ENCODE measurements at places on chromosomes 16 and 17.

GRCh38 chr17:77842528-77843147 is 115.9 kb upstream of the TNRC6C start:
- no peak overlapping the region for H3K27ac ChIP-seq
- no peaks in the 10 kb centered on the region for H3K4me1 ChIP-seq
- H3K4me3 ChIP-seq, result no peak overlapping the region
- DNase-seq, result peak; percentile 1

- no peaks in the 10 kb centered on the region for H3K36me3 ChIP-seq
- H3K4me3 ChIP-seq, result no peak overlapping the region
- DNase-seq, result no peak
- H3K4me1 ChIP-seq, result peaks cover 13% of the 10 kb centered on the region
These were observed 10.6 kb downstream of the CALCOCO2 start for GRCh38 chr17:48841395-48841831.

- H3K4me1 ChIP-seq, result peaks cover 3% of the 10 kb centered on the region
- DNase-seq, result no peak
- H3K36me3 ChIP-seq, result no peaks in the 10 kb centered on the region
- no peaks in the 10 kb centered on the region for H3K27me3 ChIP-seq
These were observed 85.3 kb downstream of the SPACA3 start for GRCh38 chr17:33076979-33077378.

- H3K27ac ChIP-seq, result no peak overlapping the region
- H3K4me1 ChIP-seq, result peaks cover 22% of the 10 kb centered on the region
- no peak for DNase-seq
- no peak overlapping the region for H3K4me3 ChIP-seq
These were observed 60.3 kb downstream of the SNX20 start for GRCh38 chr16:50620646-50621451.

DNA sequence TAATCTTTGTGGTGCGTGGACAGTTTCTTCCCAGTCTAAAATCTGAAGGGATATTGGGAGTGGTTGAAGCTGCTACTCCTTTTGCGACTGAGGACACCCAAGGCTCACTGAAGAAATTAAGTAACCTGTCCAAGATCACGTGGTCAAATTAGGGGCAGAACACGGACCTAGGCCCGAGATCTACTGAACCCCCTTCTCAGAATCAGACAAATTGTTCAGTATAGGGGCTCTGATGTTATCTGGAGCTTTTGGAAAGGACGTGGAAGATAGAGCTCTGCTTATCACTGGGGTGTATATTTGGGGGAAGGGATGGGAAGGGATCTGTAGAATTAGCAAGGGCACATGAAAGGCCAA is 857 bp downstream of the TANGO6 start:
- peaks cover 6% of the 10 kb centered on the region for H3K4me1 ChIP-seq
- no peaks in the 10 kb centered on the region for H3K36me3 ChIP-seq
- peak overlapping the region; percentile 90 for H3K27ac ChIP-seq
- peak overlapping the region; percentile 95 for H3K4me3 ChIP-seq

GRCh38 chr17:8016632-8017424 is 14.4 kb downstream of the GUCY2D start:
- peak; percentile 69 for DNase-seq
- H3K4me1 ChIP-seq, result no peaks in the 10 kb centered on the region
- H3K27me3 ChIP-seq, result peaks cover 19% of the 10 kb centered on the region
- H3K4me3 ChIP-seq, result peak overlapping the region; percentile 61

DNA sequence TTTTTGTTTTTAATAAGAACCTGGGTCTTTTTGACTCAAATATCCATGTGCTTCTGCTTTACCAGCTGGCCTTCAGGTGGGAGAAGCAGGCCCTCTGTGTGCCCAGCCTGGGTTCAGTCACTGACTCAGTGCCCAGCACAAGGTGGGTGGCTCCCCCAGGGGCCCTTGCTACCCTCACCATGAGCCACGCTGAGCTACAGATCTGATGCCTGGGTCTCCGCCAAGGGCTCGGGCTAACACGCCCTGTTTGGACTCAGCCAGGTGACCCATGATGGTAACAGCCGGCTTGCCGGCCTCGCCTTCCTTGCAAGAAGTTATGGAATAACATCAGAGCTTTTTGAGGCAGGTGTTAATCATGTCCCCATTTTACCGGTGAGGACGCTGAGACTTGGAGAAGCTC is 109.5 kb upstream of the NLRP1 start:
- H3K27me3 ChIP-seq, result no peaks in the 10 kb centered on the region
- no peak overlapping the region for H3K27ac ChIP-seq
- DNase-seq, result no peak
- peaks cover 8% of the 10 kb centered on the region for H3K36me3 ChIP-seq

DNA sequence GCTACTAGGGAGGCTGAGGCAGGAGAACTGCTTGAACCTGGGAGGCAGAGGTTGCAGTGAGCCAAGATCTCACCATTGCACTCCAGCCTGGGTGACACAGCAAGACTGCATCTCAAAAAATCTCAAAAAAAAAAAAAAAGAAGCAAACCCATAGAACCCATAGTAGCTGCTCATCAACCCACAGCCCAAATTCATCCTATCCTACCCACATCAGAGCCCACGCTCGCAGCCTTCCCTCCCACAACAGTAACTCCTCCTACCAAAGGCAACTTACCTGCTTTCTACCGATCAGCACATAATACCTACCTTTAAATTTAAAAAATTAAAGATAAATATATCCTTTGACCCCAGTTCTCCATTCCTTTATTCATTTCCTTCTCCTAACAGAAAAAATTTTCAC is 94.7 kb downstream of the GAS7 start:
- no peak for DNase-seq
- H3K4me3 ChIP-seq, result no peak overlapping the region
- H3K4me1 ChIP-seq, result no peaks in the 10 kb centered on the region
- H3K27me3 ChIP-seq, result peaks cover 5% of the 10 kb centered on the region
- H3K27ac ChIP-seq, result no peak overlapping the region

DNA sequence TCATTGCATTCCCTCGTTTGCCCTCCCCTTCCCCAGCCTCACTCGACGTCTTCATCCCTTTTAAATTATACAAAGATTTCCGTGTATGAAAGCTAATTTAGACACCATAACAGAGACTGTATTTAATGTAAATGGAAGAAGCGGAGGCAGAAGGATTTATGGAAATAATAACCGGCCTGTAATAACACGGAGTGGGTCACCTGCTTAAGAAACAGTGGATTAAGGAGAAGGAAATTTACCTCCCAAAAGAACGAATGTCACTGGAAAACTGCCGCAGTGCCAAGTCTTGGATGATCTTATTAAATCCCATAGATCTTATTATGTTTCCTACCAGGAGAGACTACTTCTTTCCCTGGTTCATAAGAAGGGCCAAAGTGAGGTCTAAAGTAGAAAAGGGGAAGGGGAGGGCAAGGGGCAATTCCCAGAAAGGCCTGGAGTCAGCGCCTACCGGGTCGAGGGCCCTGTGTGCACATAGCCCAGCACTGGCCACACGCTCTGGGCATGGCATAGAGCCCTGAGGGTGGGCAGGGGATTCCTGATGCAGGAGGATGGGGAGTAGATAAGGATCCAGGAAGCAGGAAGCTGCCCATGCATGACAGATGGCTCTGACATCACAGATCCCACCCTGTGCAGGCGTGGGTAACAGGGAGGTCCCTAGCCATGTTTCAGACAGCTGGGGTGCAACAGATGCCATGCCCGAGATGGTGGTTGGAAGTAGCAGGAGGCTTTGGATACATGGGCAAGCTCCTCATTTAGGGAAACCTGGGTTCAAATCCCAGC is 56.2 kb upstream of the RPL38 start:
- peak overlapping the region; percentile 30 for H3K4me3 ChIP-seq
- peaks cover 12% of the 10 kb centered on the region for H3K27me3 ChIP-seq
- H3K36me3 ChIP-seq, result peaks cover 15% of the 10 kb centered on the region
- peak; percentile 63 for DNase-seq

DNA sequence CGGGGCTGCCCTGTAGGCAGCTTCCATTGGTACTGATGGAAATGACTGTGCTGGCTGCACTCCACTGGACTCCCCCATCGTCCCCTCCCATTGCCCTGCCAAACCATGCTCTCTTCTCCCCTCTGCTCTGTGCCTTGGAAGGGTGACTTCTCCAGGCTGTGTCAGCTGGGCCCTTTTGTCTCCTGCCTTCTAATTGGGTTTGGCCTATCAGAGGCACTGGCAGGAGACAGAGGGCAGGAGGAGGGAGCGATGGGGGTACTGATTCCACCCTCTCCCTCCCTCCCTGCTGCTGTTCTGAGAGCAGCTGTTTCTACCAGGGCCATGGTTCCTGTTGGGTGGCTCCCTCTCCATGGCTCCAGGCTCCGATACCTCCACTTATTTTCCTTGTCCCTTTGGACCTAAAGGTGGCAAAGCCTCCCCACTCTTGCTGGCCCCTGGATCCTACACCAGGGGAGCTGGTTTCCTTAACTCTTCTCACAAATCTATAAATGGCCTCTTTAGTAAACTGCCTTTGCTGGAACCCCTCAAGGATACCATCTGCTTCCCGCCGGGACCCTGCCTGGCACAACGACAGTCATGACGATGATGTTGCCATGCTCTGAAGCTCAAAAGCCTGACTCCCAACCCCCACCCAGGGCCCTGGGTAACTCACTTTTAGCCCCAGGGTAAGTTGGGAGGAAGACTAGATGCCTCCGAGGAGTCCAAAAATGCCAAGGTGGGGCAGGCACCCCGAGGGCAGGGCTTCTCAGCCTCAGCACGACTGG is 123.8 kb upstream of the RPL38 start:
- no peak overlapping the region for H3K27ac ChIP-seq
- peaks cover 8% of the 10 kb centered on the region for H3K27me3 ChIP-seq
- DNase-seq, result no peak
- H3K4me3 ChIP-seq, result no peak overlapping the region

GRCh38 chr17:6393351-6393952 is 41.5 kb downstream of the AIPL1 start:
- H3K4me1 ChIP-seq, result peaks cover 9% of the 10 kb centered on the region
- DNase-seq, result no peak
- H3K27me3 ChIP-seq, result no peaks in the 10 kb centered on the region
- no peak overlapping the region for H3K27ac ChIP-seq

GRCh38 chr17:1625053-1625452 is 3.6 kb downstream of the SLC43A2 start:
- H3K36me3 ChIP-seq, result no peaks in the 10 kb centered on the region
- peaks cover 19% of the 10 kb centered on the region for H3K4me1 ChIP-seq
- H3K27ac ChIP-seq, result no peak overlapping the region
- no peak overlapping the region for H3K4me3 ChIP-seq
- DNase-seq, result no peak
- peaks cover 10% of the 10 kb centered on the region for H3K27me3 ChIP-seq

DNA sequence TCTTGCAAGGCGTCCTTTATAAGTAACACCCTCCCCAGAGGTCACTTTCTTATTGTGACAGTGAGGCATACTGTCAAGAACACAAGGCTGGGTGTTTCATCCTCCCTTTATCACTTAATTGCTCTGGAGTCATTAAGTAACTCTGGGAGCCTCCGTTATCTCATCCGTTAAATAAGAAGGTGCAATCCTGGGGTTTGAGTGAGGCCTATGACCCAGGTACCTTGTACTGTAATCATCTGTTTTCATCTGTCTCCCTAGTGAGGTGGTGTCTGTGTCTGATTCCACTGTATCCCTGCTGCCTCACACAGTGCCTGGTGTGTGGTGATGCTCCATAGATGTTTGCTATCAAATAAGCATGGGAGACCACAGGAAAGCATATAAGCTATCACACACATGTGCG is 17.7 kb downstream of the TNS4 start:
- DNase-seq, result no peak
- peaks cover 6% of the 10 kb centered on the region for H3K27me3 ChIP-seq
- peaks cover 3% of the 10 kb centered on the region for H3K36me3 ChIP-seq
- no peak overlapping the region for H3K4me3 ChIP-seq

- no peaks in the 10 kb centered on the region for H3K27me3 ChIP-seq
- peaks cover 4% of the 10 kb centered on the region for H3K4me1 ChIP-seq
- DNase-seq, result no peak
- no peaks in the 10 kb centered on the region for H3K36me3 ChIP-seq
- no peak overlapping the region for H3K4me3 ChIP-seq
These were observed 2.7 kb upstream of the UNC13D start for GRCh38 chr17:75846692-75847613.

GRCh38 chr17:30358055-30358760 is 20.5 kb upstream of the CPD start:
- no peak overlapping the region for H3K4me3 ChIP-seq
- no peak overlapping the region for H3K27ac ChIP-seq
- no peak for DNase-seq
- H3K4me1 ChIP-seq, result no peaks in the 10 kb centered on the region
- H3K36me3 ChIP-seq, result peaks cover 4% of the 10 kb centered on the region

DNA sequence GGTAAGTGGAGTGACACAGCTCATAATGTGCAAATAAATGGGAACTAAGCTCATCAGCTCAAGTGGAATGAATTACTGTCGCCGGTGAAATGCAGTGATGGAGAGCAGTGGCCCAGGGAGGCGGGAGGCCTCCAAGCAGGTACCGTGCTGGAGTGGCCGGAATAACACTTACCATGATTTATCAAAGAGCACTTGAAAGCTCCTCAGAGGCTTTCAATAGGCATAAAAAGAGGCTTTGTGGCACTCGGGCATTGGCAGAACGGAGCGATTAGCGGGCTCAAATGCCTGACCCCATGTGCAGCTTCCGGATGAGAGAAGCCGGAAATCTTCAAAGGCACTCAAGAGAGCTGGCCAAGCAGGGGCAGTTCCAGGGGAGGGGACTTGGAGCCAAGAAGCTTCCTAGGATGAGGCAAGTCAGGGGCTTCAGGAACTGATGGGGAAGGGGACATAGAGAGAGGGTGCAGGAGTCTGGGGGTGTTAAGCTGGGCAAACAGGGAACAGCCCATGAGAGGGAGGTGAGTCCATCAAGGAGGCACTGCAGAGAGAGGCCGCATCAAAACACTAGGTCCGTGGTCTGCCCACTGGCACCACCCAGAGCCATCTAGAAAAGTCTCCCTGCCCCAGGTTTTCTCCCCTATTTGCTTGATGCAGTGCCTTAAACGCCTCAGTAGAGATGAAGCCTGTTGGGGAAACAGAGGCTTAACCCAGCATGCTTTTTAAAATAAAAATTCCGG is 144.0 kb upstream of the IRX6 start:
- H3K4me1 ChIP-seq, result no peaks in the 10 kb centered on the region
- no peak overlapping the region for H3K4me3 ChIP-seq
- peaks cover 3% of the 10 kb centered on the region for H3K27me3 ChIP-seq
- no peak overlapping the region for H3K27ac ChIP-seq

DNA sequence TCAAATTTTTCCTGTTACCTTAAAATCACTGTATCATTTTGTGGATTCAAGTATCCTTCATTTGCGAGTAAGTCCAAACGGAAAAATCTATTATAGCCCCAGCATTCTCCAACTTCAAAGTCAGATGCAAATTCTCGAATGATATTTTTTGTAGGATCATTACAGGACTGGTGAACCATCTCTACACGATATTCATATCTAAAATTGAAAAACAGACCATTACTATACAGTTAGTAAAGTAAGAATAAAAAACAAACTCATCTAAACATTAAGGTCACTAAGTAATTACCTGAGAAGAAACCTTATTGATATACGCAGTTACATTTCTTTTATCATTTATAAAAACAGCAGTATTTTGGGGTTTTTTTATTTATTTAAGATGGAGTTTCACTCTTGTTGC is 49.8 kb downstream of the TRIM37 start:
- no peaks in the 10 kb centered on the region for H3K36me3 ChIP-seq
- H3K27ac ChIP-seq, result no peak overlapping the region
- H3K4me1 ChIP-seq, result no peaks in the 10 kb centered on the region
- DNase-seq, result no peak

Data from glutamatergic neuron (in vitro differentiated cells).